ENCODE measurements at places on chromosomes 6 and 20.

- DNase-seq: no peak
Measured at GRCh38 chr6:45922728-45923351, 92.8 kb downstream of the CLIC5 start.

DNA sequence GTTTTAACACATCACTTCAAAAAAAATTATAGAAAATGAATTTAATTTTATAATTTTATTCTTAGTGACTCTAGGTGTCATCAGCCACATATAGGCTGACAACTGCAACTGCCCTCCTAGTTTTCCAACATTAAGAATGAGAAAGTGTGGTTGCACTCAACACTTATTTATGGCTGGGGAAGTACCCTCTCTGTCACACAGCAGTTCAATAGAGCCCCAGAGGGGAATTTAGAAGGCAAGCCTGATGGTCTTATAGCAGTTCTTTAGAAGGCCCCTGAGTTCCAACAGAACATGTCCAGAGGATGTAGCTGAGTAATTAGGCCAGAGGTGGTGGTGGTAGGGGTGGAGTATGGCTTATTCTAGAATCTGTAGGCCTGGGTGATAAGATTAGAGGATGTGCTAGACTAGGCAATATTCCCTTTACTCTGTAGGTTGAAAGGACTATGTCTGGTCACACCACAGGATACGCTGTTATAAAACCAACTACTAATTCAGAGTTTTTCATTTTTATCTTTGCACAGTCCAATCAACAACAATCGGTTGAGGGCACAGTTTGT lies 226.5 kb upstream of the CITED2 start:
- DNase-seq: no peak

GRCh38 chr6:28212510-28213212 lies 12.4 kb upstream of the ZSCAN9 start:
- no peak for DNase-seq

GRCh38 chr6:20402092-20402341 lies 338 bp downstream of the E2F3 start:
- DNase-seq: no peak

DNA sequence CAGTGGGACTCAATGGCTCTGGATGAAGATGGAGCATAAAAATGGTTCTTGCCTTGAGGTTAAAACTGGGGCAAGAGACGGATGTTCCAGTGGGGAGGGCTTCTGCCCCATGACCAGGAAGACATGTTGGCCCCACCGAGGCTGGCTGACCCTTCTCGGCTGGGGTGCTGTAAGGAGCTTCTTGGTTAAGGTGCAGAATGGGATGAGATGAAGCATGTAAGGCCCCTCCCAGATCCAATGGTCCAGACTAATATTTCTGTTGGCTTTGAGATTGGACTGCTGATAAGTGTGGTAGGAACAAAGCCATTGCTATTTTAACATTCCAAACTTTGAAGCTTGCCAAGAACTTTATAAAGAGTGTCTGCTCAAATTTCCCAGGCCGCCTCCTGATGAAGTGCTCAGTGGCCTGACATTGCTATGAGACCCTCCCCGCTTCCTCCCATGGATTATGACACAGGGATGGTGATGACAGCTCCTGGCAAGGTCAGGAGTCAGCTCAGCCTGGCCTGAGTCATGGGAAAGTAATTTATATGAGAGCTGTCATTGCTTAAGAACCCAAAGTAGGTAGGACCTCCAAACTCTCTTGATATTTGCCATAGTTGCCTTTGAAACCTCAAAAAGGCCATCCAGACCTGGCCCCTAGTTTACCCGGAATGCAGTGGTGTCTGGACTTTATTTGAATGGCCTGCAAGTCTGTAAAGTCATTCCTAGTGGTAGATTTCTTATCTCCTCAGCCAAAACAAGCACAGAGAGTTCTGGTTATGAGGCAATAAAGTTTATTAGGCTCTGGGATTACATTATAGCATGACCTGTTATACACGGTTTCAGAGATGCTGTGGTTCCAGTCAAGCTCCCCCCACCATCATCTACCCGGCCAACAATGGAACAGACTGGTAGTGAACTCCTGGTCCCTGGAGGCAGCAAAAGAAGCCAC lies 55.2 kb downstream of the TGM2 start:
- DNase-seq: no peak

DNA sequence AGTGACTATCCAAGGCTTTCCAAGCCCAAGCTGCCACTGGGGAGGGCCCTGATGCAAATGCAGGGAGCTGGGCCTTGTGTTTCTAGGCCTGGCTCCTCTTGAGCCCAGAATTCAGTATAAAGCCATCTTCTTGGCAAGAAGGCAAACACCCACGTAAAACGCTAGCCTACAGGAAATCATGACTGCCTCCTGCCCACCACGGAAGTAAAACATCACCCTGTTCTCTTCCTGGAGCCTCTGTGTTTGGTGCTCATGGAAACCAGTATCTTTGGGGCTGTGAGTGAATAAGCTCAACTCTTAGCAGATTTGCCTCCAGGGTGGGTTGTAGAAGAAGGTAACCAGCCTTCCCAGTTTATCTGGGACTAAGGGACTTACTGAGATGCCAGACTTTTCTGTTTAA lies 271.0 kb downstream of the ZNF217 start:
- no peak for DNase-seq

DNA sequence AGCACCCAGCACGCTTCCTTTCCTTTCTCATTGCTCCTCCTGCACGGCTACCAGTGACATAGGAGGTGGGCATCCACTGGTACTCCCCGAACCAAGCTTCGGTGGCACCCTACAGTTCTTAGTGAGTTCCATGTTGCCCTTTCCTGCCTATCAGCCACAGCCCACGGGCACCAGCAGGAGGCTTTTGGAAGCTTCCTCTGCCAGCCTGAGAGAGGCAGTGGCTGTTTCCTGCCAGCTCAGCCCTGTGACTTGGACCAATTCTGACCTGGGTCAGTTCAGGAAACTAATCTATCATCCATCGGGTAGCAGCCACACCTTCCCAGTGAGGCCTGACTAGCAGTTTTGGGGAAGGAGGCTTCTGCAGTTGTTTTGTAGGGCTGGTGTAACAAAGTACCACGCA lies 176.4 kb upstream of the UST start:
- no peak for DNase-seq

DNA sequence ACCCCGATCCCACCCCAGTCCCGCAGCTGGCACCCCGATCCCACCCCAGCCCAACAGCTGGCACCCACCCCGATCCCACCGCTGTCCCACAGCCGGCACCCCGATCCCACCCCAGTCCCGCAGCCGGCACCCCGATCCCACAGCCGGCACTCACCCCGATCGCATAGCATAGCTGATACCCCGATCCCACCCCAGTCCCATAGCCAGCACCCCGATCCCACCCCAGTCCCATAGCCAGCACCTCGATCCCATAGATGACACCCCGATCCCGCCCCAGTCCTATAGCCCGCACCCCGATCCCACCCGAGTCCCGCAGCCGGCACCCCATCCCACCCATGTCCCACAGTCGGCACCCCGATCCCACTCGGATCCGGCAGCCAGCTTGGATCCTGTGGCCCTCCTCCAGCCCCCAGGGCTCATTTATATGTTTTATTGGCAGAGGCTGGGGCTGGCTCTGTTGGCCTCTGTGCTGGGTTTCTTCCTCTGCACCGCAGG lies 897 bp upstream of the GMEB2 start:
- DNase-seq: no peak

DNA sequence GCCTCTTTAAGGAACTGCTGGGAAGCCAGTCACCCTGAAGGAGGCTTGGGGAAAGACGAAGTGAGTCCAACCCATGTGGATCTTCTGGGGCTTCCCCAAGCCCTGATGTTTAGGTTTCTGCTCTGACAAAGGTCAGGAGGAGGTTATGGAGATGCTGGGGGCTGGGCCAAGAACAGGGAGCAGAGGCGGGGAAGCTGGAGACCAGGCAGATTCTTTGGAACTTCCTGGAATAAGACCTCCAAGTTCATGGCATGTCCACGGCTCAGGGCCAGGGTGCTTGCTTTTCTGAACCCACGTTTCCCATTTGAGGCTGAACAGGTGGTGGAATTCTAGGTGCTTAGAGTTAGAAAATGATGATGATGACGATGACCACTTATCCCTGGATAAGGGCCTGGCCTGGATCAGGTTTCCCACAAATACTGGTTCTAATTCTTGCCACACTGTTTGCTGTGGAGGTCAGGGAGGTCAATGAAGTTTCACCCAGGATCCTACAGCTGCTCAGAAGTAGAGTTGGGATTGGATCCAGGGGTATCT lies 30.0 kb upstream of the TGM2 start:
- no peak for DNase-seq

- no peak for DNase-seq
Measured at GRCh38 chr6:134850721-134851305, 99.1 kb downstream of the ALDH8A1 start.

DNA sequence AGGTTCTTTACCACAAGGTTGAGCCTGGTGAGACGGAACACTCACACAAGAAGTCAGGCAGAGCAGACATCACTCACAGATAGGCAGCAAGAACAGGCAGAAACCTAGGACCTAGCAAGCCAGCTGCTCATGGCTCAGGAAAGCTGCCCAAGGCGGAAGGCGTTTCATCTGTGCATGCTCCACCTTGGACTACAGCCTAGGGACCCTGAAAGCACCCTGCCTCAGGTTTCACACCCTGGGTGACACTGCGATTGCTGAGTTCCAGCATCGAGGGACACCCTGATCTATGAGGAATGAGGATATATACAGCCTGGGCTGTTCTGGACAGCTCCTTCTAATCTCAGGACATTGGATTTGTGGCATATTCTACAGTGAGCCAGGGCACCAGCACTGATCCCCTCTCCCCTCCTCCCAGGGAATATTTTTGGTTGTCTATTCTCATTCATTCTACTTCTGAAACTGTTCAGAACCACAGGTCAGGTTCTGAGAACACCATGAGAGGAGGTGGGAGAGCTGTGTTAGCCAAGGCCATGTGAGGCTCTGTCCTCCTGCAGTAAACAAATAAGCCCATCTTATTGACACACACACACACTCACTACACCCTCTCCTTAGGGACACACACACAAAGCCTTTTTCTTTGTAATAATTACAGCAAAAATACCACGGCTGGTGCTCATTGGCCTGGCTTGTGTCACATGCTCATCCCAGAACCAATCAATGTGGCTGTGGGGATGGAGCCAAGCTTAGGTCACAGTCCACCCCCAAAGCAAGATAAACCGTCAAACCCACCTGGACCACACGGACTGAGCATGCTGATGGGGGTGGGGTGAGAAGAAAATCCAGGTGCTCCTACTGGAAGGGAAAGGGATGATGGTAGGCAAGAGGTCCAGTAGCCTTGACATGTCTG lies 26.3 kb upstream of the PMEPA1 start:
- DNase-seq: no peak

DNA sequence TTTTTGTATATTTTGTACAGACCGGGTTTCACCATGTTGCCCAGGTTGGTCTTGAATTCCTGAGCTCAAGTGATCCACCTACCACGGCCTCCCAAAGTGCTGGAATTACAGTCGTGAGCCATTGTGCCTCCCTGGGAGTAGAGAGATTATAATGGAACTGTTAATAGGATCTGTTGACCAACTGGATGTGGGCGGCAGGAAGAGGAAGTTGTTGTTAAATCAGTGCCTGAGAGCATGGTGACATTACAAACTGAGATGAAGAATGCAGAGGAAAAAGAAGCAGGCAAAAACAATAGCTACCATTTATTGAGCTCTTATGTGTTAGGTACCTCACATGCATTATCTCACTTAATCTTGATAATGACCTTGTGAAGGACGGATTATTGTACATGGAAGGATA lies 9.2 kb upstream of the L3MBTL3 start:
- DNase-seq: no peak

DNA sequence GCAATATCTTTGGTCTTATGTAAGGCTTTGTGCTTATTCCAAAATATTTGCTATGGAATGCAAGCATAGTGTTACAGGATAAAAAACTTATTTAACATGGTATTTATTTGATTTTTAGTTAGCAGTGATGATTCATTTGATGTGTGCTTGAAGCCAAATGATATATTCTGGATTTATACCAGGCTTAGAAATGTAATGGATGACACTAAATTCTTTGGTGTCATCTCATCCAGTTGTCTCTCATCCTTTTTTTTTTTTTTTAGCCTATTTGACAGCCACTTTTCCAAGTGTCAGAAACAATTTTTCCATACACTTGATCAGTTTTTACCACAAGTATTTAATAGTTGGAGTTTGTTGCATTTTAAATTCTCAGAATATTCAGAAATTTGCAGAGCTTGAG lies 515.3 kb downstream of the CDKAL1 start:
- DNase-seq: no peak

GRCh38 chr6:136499370-136499769 lies 50.9 kb downstream of the MAP7 start:
- DNase-seq: no peak

DNA sequence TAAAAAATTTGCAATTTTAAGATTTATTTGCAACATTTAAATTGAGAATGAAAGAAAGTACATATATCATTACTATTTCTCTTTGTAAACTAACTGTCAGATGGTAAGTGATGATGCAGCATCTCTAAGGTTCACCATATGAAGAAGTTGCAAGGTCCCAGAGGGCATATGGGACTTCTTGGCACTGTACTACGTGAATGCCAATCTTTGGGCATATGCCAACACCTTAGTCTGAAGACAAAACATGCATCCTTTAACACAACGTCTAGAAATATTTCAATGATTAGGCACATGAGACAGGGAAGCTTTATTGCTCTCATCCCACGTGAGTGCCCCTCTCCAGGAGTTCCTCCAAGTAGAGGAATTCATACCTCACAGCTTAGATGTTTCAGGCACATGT lies 66.8 kb downstream of the CDK19 start:
- DNase-seq: no peak

DNA sequence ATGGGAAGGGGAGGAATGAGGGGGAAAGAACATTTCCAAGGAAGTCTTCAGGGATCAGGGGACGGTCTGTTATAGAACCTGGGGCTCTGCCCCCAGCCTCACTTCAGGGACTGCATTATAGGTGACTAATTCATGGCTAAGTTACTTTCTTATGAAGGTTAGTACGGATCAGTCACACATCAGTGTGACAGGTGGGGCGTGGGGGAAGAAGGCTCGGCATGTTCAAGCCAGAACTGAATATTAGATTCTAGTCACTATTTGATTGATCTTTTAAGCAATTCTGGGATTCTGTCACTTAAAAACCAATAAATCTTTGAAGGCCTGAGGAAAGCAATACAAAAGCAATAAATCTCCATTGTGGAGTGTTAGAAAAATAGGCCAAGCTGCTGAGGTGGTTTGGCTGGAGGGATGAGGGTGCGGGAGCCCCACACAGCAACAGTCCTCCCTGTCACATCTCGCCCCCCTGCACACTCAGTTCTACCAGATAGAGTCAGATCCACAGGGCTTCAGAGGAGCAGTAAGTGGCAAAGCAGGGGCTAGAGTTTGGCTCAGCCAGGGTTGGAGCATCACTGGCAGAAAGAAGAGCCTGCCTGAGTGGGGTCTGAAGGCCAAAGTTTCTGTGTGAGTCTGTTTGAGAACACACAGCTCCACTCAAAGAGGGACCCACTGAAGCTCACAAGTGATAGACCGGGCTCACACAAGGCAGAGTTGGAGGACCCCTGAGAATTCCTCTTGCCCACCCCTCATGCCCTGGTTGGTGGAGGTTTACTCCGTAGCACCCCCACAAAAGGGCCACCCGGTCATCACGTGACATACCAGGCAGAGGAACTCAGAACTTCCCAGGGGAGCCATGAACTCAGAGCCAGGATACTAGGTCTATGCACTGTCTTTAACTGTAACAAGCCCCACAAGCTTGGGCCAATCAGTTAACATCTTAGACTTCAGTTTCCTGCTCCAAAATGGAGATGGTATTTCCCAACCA lies 728.3 kb upstream of the CHD6 start:
- no peak for DNase-seq

Measured in esophagus squamous epithelium (tissue), 5 donors.